NCI-H187 treated with DMSO at 0.1 percent for 48 hours (cell line): ENCODE measurements at places on chromosomes 4 and X.

DNA sequence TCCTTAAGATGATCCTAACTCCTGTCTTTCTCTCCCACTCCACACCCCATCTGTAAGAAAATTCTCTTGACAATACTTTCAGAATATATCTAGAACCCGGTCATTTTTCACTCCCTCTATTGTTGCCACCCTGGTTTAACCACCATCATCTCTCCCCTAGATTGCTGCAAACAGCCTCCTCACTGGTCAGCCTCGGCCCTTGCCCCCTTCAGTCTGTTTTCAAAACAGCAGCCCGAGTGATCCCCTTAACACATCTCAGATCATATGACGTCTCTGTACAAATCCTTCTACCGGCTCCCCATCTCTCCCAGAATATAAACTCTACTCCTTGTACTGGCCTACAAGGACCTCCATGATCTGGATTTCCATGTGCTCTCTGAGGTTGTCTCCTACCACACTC, 35.2 kb upstream of the F9 start:
- no peak for DNase-seq

DNA sequence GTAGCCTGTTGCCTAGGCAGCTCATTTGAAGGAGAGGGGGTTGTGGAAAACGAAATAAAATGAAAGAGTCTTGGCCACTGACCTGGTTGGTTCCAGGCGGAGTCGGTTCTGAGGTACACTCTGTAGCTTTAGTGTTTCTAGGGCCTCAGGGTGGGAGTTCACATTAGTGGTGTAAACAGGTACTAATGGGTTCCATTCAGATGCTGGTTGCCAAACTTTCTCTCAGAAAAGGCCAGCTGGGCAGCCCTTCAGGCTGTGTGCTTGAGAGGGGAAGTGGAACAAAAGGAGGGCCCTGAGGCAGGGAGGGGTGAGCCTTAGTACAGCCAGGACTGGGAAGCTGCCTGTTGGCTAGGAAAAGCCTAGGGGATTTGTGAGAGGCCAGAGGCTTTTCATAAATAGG, 24.8 kb downstream of the NHSL2 start:
- no peak for DNase-seq

DNA sequence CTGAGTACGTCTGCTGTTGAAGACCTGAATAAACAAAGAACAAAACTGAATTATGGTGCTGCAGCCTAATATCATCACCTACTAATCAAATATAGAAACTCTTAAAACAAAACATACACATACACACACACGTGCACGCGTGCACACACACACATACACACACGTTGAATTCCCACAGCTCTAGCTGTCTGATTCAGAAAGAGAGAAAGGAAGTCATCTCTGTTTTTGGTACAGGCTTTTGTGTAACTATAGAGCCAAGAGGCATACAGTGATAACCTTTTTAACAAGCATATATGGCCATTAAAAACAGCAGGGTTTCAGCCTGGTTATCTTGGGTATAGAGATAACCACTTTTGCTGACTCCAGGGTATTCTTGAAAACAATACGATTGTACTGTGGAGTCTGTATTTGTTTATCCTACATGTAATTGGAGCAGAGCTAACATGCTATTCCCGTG, 823.2 kb downstream of the CCSER1 start:
- DNase-seq = no peak

GRCh38 chr4:79385641-79386040, 22.4 kb downstream of the GK2 start:
- DNase-seq = no peak

DNA sequence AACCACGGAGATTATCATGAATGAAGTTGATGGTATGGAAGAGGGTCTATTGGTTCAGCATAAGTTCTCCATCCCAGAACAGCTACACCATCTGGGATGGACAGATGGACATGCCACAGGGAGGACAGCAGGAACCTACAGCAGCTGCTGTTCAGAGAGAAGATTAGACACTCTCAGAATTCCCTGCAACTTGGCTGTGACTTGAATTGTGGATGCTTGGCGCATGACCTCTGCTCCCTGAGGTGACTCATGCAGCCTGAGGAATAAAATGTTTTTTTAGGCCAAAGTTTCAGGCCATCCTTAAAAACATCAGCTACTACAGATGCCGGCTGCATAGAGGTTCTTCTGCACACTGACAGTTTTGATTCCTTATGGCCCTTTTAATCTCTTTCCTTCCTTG, 97.3 kb downstream of the RS1 start:
- no peak for DNase-seq

- DNase-seq = no peak
Measured at GRCh38 chr4:99361899-99362275, 9.3 kb upstream of the ADH1C start.

GRCh38 chr4:148145475-148145874, 296.7 kb downstream of the NR3C2 start:
- DNase-seq = no peak

GRCh38 chr4:57117491-57117890, 7.3 kb upstream of the IGFBP7 start:
- DNase-seq = no peak

- no peak for DNase-seq
Measured at GRCh38 chr4:30839583-30840520, 119.7 kb downstream of the PCDH7 start.

GRCh38 chr4:83552924-83553323, 17.0 kb downstream of the GPAT3 start:
- no peak for DNase-seq

DNA sequence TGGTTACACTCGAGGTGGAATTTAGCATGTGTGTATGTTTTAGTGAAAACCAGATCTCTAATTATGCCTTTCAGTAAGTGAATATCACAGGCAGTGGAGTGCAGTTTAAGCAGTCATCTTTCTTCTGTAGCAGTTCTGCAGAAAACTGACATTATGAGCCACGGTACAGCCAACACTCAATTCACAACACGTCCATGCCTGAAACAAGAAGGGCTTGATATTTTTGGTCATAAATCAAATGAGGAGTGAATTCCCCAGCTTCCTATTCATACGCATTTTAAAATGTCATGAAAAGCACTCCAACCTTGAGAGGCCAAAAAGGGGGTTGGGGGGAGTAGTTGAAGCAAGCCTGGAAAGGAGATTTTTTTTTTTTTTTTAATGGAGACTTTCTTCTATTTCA, 316.7 kb downstream of the ARHGAP10 start:
- DNase-seq = no peak

GRCh38 chr4:8778760-8779159, 92.9 kb downstream of the HMX1 start:
- no peak for DNase-seq

GRCh38 chr4:8171984-8172924, 13.6 kb upstream of the ABLIM2 start:
- no peak for DNase-seq

DNA sequence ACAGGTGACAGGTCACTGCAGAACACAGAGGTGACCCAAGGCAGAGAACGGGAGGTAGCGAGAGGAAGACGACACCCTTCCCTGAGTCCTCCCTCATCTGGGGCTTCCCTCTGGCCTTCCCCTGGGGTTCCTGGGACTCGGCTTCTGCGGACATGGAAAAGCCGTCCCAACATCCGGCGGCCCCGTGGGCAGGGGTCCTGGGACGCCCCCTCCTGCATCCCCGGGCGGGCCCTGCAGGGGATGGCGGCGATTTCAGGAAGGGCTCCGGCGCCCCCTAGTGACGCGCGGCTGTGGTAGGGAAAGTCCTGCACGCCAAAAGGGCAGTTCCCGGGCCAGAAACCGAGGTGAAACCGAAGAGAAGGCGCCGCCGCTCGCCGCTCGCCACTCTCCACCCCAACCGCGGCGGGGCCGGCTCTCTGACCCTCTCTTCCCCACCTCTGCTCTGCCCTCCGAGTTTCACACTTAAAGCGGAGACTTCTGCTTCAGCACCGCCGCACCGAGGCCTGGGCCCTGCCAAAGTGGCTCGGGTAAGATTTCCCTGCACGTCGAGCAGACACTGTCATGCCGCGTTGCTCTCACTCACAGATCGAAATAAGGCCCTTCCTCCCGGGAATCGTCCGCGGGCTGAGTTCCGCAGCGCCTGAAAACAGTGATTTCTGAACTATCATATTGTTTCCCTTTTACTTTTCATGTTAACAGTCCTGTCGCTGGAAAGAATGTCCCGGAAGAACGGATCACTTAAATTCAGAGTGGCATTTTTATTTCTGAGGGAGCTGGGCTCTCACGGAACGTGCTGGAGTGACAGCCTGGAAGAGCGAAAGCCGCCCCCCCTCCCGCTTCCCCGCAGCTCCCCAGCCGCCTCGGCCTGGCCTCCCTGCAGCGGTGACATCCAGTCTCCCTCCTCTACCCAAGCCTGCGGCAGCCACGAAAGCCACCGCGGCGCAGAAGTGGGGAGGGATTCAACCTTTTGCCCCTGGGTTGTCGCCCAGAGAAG, 110.6 kb downstream of the DCTD start:
- no peak for DNase-seq

DNA sequence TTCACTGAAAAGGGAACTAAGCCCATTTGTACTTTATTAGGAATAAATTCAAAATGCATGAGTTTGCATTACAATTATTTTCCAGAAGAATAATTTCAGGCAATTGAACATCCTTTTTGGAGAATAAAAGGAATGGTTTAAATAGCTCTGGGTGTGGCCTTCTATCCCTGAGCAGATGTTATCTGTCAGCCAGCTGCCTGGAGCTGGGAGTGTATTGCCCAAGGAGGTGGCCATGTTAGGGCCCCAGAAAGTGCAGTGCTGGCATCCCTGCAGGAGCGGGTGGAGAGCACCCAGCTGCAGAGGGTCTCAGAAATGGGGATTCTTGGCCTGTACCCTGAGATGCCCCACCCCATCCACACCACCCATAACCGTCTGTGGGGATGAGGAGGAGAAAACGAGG, 21.6 kb upstream of the VEGFD start:
- DNase-seq = no peak

DNA sequence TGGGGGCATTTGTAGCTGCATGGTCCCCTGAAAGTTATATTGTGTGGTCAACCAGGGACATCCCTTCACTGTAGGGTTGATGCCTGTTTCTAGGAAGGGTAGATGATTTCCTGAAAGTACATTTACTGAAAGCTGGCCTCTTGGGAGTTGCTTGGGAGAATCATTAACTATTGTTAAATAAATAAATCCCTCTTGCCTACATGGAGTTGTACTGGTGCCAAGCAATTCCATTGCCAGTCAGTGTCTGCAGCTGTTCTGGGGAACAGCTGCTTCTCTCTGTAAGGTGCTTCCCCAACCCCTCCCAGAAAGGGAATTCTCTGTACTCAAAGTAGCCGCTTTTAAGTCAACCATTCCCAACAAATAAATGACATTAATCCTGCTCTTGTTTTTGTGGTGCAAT, 51.1 kb downstream of the C4orf51 start:
- DNase-seq = no peak

GRCh38 chrX:13381514-13381913, 61.7 kb upstream of the ATXN3L start:
- DNase-seq = no peak

DNA sequence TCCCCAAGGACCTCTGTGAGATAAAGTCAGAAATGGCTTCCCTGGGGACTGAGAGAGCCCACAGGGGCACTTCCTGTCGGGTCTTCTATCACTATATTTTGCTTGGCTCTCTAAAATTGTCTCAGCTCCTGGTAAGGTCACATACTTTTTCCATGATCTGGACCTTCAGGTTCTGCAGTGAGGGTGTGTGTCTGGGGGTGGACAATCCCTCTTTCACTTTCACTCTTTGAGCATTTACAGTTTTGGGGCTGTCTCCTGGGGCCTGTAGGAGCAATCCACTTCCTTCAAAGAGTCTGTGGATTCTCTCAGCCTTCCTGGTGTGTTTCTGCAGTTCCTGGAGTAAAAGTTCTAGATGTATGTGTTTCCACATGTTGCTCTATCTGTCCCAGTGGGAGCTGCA, 335.7 kb downstream of the FSTL5 start:
- DNase-seq = no peak

DNA sequence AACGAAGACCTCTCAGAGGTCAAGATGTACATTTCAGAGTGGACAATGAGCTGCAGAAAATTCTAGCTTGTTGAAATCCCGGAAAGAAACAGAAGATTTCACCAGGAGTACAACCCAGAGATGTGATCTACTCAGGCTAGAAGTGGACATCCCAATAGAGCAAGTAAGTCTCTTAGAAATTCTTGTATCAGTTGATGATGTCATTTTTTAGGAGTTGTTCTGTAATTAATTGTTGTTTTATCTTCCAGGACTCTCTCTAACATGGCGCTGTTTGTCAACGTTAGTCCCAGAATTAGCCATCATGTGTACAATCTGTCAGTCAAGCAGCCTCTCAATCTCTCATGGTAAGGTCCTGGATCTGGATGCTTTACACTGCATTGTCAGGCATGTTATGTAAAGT, 174.4 kb downstream of the GRIA3 start:
- no peak for DNase-seq
